Large intestine (tissue), 12 donors: ENCODE measurements at places on chromosomes 6 and 20. TPM values are rescaled to one million over a fixed set of nuclear protein-coding genes. Genes with fewer than 3 reads are reported as not detected.
A peak's percentile ranks its signal among the peaks of the same experiment; 100 is the strongest.

DNA sequence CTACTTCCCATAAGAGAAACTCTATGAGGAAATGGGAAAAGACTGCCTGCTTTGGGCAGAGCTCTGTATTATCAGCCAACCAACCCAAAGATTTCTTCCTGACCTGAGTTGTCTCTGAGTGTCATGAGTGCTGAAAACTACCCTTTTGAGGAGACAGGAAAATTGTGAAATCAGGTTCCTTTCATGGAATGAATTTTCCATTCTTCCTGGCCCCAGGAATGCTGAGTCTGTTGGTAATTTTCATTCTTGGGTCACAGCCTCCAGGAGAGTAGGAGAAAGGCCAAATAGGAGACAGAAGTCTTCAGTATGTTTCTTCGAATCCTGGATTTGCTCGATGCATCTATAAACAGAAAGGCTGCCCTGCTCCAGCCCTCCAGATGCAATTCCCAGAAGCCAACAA is 53.6 kb downstream of the SCML4 start:
- no peak overlapping the region for H3K27ac ChIP-seq
- DNase-seq: no peak
- H3K27me3 ChIP-seq: no peaks in the 10 kb centered on the region
- peaks cover 2% of the 10 kb centered on the region for H3K4me1 ChIP-seq
- no peak overlapping the region for H3K4me3 ChIP-seq
- H3K36me3 ChIP-seq: no peaks in the 10 kb centered on the region

- no peak overlapping the region for H3K4me3 ChIP-seq
- H3K27me3 ChIP-seq: peaks cover 31% of the 10 kb centered on the region
- H3K36me3 ChIP-seq: no peaks in the 10 kb centered on the region
- peak overlapping the region; percentile 29 for H3K27ac ChIP-seq
- H3K4me1 ChIP-seq: peaks cover 2% of the 10 kb centered on the region
Observed at GRCh38 chr20:63454731-63455567, 17.5 kb downstream of the KCNQ2 start.

DNA sequence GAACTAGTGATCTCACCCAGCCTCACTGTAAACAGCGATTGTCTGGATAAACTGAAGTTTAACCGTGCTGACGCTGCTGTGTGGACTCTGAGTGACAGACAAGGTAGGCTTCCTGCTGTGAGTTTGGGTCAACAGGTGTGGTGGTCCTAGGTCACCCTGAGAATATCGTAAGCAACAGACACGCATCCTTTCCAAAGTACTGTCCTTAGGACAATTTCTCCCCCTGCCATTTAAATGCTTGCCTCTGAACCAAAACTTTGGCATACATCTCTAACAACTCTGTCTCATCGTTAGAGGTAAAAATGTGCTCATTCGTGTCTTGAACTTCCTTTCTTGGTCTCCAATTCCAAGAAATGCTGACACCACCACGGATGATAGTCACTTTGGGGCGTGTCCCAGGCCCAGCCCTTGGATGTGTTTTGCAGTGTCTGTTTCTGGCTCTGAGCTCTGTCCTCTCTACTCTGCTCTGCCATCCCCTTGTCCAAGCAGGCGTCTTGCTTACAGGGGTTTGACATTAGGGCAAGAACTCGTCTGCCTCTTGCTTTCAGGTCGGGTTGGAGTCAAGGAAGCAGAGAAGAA is 95.5 kb downstream of the EYA2 start:
- no peak overlapping the region for H3K27ac ChIP-seq
- H3K36me3 ChIP-seq: no peaks in the 10 kb centered on the region
- H3K27me3 ChIP-seq: peaks cover 3% of the 10 kb centered on the region
- no peak overlapping the region for H3K4me3 ChIP-seq
- H3K4me1 ChIP-seq: no peaks in the 10 kb centered on the region

GRCh38 chr6:14784596-14785492 is 461.0 kb upstream of the JARID2 start:
- no peaks in the 10 kb centered on the region for H3K27me3 ChIP-seq
- no peak overlapping the region for H3K4me3 ChIP-seq
- DNase-seq: no peak
- peaks cover 5% of the 10 kb centered on the region for H3K4me1 ChIP-seq

DNA sequence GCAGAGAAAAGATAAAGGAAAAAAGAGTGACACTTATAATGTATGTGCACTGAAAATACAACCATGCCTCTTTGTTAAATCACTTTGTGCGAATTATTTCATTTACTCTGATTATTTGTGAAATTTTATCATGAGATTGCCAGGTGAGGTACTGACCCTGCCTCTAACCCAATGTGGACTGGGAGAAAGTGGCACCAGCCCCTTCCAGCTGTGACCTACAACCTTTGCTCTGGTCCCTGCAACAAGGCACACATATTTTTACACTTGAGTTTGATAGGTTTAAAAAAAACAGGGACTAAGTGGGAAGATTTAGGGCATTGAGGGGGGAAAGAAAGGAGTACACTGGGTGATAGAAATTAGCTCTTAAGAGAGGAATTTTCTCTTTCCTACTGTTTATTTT is 80.3 kb upstream of the ISM1 start:
- no peak overlapping the region for H3K27ac ChIP-seq
- peaks cover 30% of the 10 kb centered on the region for H3K36me3 ChIP-seq
- DNase-seq: no peak
- no peak overlapping the region for H3K4me3 ChIP-seq

DNA sequence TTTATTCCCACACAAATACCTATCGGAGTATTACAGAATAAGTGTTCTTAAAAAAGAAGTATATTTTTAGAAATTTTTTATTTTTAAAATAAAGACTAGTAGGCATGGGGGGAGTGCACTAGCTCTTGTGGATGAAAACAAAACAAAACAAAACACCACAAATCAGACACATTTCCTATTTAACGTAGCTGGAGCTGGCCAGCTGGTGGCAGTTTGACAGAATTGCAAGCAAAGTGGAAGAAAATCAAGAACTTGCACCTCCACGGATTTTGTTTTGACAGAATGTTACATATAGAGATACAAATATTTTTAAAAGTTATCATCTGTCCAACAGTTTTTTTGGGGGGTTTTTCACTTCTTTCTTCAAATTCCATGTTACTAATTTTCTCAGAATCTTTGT is 63.6 kb upstream of the SNRPB2 start:
- DNase-seq: no peak
- no peaks in the 10 kb centered on the region for H3K4me1 ChIP-seq
- no peak overlapping the region for H3K27ac ChIP-seq
- no peak overlapping the region for H3K4me3 ChIP-seq
- no peaks in the 10 kb centered on the region for H3K36me3 ChIP-seq
- H3K27me3 ChIP-seq: no peaks in the 10 kb centered on the region

MYL9 gene
- 537 TPM for polyA plus RNA-seq

ACSS2 gene
- 30.4 TPM for polyA plus RNA-seq

- no peaks in the 10 kb centered on the region for H3K4me1 ChIP-seq
- peaks cover 56% of the 10 kb centered on the region for H3K27me3 ChIP-seq
- DNase-seq: no peak
- H3K36me3 ChIP-seq: no peaks in the 10 kb centered on the region
Observed at GRCh38 chr6:401994-402640, 10.6 kb downstream of the IRF4 start.

GRCh38 chr6:166387642-166388289 is 5.0 kb upstream of the MPC1 start:
- H3K27me3 ChIP-seq: peaks cover 5% of the 10 kb centered on the region
- no peaks in the 10 kb centered on the region for H3K36me3 ChIP-seq
- H3K27ac ChIP-seq: no peak overlapping the region

GRCh38 chr20:32395066-32395465 is 36.9 kb downstream of the ASXL1 start:
- H3K4me1 ChIP-seq: no peaks in the 10 kb centered on the region
- no peak for DNase-seq
- H3K27ac ChIP-seq: no peak overlapping the region
- no peaks in the 10 kb centered on the region for H3K27me3 ChIP-seq

PNPLA1 gene
- polyA plus RNA-seq: 3.3 TPM

GRCh38 chr6:79640146-79641111 is 9.3 kb downstream of the SH3BGRL2 start:
- DNase-seq: no peak
- H3K27ac ChIP-seq: no peak overlapping the region
- H3K36me3 ChIP-seq: no peaks in the 10 kb centered on the region

GRCh38 chr6:141467881-141468280 is 664.8 kb upstream of the GJE1 start:
- H3K4me1 ChIP-seq: no peaks in the 10 kb centered on the region
- no peak overlapping the region for H3K27ac ChIP-seq
- H3K36me3 ChIP-seq: no peaks in the 10 kb centered on the region
- no peak overlapping the region for H3K4me3 ChIP-seq

RSPO3 gene
- polyA plus RNA-seq: 4.8 TPM

GRCh38 chr6:149634315-149634714 is 14.2 kb downstream of the KATNA1 start:
- H3K27ac ChIP-seq: no peak overlapping the region
- DNase-seq: no peak
- no peaks in the 10 kb centered on the region for H3K27me3 ChIP-seq

GRCh38 chr6:366389-367297 is 24.9 kb upstream of the IRF4 start:
- H3K27me3 ChIP-seq: peaks cover 6% of the 10 kb centered on the region
- H3K4me1 ChIP-seq: no peaks in the 10 kb centered on the region
- H3K36me3 ChIP-seq: no peaks in the 10 kb centered on the region
- no peak overlapping the region for H3K27ac ChIP-seq
- no peak overlapping the region for H3K4me3 ChIP-seq
- no peak for DNase-seq

LGSN gene
- 0.04 TPM for polyA plus RNA-seq

NEDD9 gene
- 12.9 TPM for polyA plus RNA-seq

HSPA1L gene
- 2.8 TPM for polyA plus RNA-seq

PACSIN1 gene
- 0.33 TPM for polyA plus RNA-seq

DNA sequence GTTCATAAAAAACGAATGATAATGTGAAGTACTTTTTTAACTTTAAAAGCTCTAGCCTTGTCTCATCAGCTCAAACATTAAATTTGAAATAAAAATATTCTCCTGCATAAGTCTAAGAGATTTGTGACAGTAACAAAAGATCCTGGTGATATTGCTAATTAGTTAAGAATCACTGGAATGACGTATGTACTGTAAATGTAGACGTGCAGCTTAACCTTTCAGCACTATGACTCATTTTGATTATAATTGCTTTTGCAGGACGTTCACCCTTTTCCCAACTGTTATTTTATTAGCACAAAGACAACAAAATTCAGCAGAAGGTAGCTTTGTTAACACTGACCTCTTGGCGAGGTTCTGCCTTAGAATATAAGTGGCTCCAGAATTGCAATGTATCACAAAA is 68.6 kb downstream of the TENT5A start:
- H3K27me3 ChIP-seq: no peaks in the 10 kb centered on the region
- no peaks in the 10 kb centered on the region for H3K36me3 ChIP-seq
- no peak for DNase-seq
- H3K4me1 ChIP-seq: no peaks in the 10 kb centered on the region
- no peak overlapping the region for H3K27ac ChIP-seq

DNA sequence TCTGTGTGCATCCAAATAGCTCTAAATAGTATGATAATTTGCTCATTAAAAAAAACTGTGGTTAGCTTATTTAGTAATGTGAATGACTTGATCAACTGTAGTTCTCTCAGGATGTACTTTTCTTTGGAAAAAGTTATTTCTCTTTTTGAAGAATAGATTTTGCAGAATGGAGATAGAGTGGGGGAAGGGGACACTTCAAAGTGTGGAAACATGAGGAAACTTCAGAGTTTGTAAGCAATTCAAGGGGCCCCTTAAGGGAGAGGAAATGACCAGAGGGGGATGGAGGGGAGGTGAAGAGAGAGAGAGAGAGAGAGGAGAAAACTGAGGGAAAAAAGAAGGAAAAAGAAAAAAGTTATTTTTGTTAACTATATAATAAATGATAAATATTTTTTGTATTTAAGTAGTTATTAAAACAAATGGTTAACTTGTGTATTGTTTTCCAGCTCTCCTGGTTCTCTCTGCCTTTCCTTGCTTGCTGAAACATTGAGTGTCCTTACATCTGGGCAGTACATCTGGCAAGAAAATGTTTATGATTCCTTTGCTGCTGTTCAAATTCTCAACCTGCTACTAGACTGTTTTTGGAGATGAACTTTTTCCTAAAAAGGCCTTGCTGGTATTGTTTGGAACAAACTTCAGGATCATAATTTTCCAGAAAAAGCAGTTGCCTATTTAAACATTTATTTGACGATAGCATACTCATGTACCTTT is 497.5 kb upstream of the CITED2 start:
- peak overlapping the region; percentile 63 for H3K27ac ChIP-seq
- no peak overlapping the region for H3K4me3 ChIP-seq
- H3K27me3 ChIP-seq: no peaks in the 10 kb centered on the region
- H3K4me1 ChIP-seq: peaks cover 14% of the 10 kb centered on the region

CCM2L gene
- polyA plus RNA-seq: 2.9 TPM

- peaks cover 27% of the 10 kb centered on the region for H3K27me3 ChIP-seq
- H3K36me3 ChIP-seq: no peaks in the 10 kb centered on the region
- peak overlapping the region; percentile 70 for H3K27ac ChIP-seq
- H3K4me3 ChIP-seq: peak overlapping the region; percentile 82
Observed at GRCh38 chr6:144063744-144064401, 31.5 kb downstream of the SF3B5 start.

DNA sequence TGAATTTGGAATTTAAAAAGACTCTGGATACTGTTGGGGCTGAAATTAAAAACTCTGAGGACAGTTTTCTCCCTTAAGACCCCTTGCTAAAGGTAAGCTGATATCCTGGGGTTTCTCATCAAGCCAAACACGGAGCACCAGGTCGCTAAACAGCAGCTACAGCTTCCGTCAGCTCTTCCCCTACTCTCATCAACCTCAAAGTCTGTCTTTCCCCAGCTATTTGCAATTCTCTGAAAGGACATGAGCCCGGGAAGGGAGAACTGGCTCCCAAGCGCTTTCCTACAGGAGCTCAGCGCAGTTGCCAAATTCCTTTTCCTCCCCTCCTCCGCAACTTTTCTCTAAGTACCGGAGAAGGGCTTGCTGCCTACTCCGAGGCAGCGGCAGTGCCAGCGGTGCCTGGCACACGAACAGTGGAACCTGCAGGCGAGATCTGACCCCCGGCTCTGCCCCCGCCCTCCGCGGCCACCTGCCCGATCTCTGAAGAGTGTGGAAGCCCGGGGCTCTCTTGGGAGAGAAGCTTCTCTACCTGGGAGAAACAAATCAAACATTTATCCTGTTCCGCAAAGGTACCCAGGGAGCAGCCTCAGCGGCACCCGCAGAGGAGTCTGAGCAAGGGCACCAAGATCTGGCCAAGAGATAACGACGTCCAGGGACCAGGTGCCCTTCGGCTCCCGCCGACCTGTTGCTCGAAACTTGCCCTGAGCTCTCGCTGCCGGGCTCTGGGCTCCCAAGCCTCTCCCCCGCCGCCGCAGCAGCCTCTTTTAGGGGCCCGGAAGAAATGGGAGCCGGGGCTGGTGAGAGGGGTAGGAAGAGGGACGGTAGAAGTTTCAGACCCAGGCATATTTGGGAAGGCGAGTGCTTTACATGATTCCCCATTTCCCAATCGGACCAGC is 2.2 kb downstream of the CBLN4 start:
- H3K27ac ChIP-seq: no peak overlapping the region
- H3K27me3 ChIP-seq: peaks cover 44% of the 10 kb centered on the region
- peak overlapping the region; percentile 6 for H3K4me3 ChIP-seq
- no peaks in the 10 kb centered on the region for H3K4me1 ChIP-seq

CASS4 gene
- 1.2 TPM for polyA plus RNA-seq
